AG08395 (cell line): ENCODE measurements at places on chromosomes 16 and 17.
A peak's percentile ranks its signal among the peaks of the same experiment; 100 is the strongest.

DNA sequence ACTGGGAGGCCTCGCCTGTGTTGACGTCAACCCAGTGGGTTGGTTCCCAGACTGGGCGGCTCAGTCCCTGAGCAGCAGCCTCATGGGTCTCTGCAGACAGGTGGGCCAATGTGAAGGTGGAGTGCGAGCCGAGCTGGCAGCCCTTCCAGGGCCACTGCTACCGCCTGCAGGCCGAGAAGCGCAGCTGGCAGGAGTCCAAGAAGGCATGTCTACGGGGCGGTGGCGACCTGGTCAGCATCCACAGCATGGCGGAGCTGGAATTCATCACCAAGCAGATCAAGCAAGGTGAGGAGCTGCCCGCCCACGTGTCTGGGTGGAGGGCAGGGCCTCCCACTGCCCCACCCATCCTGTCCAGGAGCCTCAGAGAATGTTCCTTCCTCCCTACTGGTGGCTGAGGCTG, 44.1 kb downstream of the MRC2 start:
- no peak for DNase-seq

DNA sequence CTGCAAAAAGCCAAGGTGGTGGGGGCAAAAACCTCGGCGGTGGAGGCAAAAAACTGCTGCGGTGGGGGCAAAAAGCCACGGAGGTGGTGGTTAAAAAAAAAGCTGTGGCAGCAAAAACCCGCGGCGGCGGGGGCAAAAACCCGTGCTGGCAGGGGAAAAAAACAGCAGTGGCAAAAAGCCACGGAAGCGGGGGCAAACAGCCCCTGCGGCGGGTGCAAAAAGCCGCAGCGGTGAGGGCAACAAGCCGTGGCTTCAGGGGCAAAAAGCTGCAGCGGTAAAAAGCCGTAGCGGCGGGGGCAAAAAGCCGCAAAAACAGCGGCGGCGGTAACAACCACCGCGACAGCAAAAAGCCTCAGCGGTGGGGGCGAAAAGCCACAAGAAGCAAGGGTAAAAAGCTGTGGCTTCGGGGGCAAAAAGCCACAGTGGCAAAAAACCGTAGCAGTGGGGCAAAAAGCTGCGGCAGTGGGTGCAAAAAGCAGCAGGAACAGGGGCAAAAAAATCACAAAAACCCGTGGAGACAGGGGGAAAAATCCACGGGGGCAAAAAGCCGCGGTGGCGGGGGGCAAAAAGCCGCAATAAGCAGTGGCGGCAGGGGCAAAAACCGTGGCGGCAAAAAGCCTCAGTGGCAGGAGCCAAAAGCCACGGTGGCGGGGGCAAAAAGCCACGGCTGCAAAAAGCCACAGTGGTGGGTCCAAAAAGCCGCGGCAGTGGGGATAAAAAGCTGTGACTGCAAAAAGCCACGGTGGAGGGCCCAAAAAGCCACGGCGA, 193.7 kb downstream of the SHCBP1 start:
- DNase-seq: no peak

DNA sequence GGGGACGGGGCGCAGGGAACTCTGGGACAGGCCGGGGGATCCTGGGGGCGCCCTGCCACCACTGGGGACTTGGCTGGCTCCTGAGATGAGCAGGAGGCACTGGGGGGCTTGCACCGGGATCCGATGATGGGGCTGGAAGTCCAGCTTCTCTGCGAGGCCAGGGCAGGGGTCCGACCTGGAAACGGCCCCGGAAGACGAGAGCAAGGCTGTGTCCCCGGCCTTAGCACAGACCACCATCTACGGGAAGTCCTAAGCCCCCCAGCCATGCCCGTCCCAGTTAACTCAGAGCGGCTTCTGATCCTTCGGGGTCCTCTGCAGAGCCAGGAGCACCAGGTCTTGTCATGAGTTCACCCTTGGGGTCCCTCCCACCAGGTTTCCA, 573 bp downstream of the CDT1 start:
- DNase-seq: no peak

DNA sequence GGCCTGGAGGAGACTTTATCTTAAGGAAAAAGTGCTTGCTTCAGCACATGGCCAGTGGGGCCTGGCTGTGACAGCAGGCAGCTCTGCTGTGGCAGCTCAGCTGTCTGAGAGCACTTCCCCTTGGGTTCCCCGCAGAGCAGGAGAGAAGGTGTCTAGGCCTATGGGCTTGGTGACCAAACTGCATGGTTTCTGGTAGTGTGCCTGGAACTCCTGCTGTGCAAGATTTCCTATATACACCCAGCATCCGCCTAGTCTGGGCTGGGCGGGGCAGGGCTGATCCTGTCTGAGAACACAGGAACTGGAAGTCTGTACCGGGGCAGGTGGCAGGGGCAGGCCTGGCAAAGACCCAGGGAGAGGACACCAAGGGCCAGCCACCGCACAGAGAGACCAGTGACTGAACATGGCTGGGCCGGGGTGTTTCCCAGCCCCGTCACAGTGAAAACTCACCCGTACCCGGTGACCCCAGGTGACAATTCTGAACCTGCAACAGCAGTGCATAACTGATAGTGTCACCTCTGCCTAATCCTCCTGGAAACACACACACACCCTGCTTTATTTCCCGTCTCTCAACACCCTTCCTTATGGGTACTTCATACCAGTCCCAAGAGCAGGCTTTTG, 39.3 kb downstream of the CHD9 start:
- DNase-seq: no peak

DNA sequence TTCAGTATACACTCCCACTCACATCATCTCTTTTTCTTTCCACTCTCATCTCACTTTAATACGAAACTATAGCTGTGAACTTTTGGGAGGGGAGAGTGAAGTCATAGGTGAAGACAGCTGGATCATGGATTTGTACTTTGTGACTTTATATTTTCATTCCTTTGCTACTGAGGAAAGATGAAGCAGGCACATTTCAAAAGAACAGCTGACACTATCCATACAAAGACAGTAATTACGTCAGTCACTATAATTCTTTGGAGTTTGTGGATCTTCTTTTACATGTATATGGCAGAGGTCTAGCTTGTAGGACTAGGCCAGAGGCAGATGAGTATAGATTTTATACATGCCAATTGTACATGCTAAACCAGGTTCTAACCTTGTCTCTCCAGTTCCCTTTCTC, 346.3 kb downstream of the BCAS3 start:
- DNase-seq: no peak

DNA sequence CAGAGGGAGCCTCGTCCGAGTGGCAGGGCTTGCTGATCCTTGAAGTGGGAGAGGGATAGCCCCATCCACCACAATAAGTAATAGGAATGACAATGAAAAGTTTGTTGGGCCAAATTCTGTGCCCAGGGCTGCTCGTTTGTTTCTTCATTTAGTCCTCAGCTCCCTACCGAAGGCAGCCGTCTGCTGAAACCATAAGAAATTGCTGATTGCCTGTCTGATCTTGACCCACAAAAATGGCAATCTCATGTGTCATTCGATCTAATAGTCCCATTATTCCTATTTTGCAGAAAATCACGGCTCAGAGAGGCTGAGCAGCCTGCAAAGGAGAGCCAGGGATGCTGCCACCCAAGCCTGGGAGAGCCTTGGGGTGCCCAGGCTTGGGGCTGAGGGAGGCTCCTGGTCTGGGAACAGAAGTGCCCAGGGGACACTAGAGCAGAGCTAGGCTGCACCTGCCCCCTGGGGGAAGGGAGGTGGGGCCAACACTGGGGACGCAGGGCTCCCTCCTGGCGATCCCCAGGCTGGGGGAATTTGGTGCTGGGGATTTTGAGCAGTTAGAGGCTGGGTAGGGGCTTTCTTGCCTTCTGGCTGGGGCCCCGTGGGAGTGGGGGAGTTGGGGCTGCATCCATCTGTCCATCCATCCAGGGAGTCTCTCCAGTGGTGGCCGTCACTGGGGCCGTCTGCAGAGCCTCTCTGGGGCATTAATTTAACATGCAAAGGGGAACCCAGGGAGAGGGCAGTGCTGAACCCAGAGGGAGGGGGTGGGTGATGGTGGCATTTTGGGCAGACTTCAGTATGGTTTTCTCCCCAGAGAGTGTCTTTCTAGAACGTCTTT, 53.5 kb downstream of the SOCS1 start:
- DNase-seq: peak; percentile 44

DNA sequence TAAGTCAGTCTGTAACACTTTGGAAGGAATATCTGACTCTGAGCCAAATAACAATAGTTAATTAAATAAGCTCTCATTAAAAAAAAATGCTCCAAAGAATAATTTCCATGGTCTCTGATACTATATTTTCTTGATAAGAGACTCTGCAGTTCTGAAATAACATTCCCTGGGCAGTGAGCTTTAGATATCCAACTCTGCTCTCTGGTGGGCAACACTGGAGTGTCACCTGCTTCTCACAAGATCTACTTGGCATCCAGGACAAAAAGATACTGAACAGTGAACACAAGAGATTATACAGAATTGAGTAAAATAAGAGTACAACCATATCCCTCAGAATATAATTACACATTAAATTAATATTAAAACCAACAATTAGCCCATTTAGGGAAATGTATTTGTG, 13.7 kb downstream of the BLMH start:
- DNase-seq: peak; percentile 18

- peak; percentile 20 for DNase-seq
These were observed 103.4 kb downstream of the ZNF778 start for GRCh38 chr16:89320782-89321501.

DNA sequence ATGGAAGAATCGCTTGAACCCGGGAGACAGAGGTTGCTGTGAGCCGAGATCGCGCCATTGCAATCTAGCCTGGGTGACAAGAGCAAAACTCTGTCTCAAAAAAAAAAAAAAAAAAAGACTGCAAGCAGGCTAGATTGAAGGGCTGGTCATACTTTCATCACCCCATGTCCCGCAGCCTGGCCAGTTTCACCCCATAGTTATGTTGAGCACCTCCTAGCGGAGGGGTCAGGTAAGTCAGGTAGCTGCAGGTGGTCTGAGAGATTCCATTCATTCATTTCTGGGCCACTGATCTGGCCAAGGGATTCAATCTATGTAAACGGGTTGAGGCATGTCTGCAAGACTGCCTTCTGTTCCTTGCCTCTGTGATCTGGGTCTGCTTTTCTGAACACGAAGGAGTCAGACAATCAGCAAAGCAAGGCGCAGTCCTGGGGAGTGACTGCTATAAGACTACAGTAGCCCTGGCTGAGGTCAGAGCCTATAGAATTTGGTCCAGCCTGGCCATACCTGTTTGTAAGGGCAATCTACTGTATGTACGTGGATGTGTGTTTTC, 23.6 kb upstream of the BPTF start:
- no peak for DNase-seq

DNA sequence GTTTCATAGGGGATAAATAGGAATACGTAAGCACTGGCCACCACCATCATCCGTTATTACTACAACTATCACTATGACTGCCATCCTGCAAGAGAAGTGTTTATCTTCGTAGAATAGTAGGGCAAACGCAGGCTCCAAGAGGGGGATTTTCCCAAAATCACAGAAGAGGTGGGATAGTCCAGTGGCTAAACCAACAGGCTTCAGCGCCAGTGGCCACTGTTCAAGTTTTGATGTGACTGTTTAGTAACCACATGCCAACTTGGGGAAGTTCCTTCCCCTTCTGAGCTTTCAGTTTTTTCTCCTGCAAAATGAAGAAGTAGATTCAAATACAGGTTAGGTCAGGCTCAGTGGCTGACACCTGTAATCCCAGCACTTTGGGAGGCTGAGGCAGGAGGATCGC, 60.7 kb upstream of the GRIN2A start:
- no peak for DNase-seq

DNA sequence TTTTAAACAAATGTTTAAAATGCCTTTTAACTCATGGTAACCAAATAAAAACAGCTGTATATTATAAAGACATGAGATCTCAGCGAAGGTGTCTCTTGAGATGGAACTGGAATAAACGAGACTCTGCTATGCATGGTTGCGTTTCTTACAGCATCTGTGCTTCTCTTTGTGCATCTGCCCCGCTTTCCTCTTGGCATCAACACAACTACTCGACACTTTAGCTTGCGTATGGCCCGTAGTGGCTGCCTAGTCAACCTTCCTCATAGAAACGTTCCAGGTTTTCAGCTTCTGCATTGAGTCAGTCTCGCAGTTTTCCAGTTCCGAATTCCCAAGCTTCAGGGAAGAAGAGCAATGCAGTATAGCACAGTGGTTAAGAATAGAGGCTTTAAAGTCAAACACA, 214.9 kb downstream of the CEP112 start:
- no peak for DNase-seq

- no peak for DNase-seq
These were observed 23.8 kb upstream of the TMEM101 start for GRCh38 chr17:44038604-44039011.

DNA sequence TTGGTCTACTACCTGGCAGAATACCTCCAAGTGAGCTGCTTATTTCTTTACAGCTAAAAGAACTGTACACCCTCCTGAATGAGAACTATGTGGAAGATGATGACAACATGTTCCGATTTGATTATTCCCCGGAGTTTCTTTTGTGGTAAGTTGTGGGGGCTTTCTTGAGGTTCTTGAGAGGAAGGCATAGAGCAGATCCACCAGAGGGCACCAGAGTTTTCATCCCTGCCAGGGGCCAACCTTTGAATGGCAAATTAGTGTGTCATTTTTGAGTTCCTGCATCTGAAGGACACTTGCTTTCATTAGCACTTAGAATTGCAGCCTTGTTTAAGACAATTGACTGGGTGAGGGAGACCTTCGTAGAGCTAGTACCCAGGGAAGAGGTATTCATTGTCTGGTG, 35.0 kb downstream of the NMT1 start:
- DNase-seq: peak; percentile 50

DNA sequence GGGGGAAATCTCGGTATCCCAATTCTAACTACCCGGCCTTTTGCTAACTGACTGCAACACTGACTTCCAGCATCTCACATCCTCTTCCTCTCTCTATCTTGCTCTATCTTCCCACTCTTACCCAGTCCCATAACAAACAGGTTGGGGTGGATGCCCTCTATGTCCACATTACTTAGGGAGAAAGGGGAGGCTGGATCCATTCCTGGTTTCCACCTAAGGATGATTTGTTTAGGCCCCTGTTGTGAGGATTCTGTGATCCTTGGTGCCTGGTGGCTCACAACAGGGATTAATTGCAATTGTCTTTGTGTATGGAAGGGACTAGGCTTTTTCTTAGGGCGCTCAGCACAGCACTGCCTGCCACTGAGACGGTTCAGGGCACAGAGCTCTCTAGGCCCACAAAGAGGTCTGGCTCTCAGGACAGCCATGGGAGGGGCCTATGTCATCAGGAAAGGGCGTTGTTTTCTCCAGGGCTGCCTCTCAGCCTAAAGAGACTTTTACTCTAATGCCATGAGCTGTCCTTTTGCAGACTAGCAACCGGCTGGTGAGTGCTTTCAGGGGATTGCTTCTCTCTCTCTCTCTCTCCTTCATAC, 612.1 kb upstream of the SALL1 start:
- DNase-seq: no peak
